ENCODE measurements at places on chromosomes 12 and 14. TPM values are rescaled to one million over a fixed set of nuclear protein-coding genes. Genes with fewer than 3 reads are reported as not detected.
A peak's percentile ranks its signal among the peaks of the same experiment; 100 is the strongest.

DNA sequence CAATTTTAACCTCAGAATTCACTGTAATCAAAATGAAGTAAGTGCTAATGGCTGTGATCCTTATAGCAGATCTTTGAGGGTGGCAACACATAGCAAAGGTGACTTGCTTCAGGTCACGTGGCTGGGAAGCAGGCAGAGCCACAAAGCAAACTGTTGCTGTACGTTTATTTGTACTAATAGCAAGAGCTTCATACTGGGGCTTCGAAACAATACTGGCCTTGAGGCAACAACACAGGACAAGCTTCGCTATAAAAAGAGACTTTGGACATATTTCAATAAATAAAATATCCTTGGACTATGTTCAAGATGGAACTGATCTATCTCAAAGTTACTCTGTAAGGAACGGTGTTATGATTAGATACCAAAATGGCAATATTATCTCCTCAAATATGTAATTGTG, 44.6 kb downstream of the MSRB3 start:
- no peaks in the 10 kb centered on the region for H3K27me3 ChIP-seq
- H3K4me3 ChIP-seq: no peak overlapping the region
- H3K4me1 ChIP-seq: no peaks in the 10 kb centered on the region

- no peaks in the 10 kb centered on the region for H3K4me1 ChIP-seq
- no peak overlapping the region for H3K27ac ChIP-seq
- no peak overlapping the region for H3K4me3 ChIP-seq
- H3K36me3 ChIP-seq: no peaks in the 10 kb centered on the region
Observed at GRCh38 chr12:76866151-76866567, 12.7 kb downstream of the CSRP2 start.

The MIP gene
- total RNA-seq: not detected

DNA sequence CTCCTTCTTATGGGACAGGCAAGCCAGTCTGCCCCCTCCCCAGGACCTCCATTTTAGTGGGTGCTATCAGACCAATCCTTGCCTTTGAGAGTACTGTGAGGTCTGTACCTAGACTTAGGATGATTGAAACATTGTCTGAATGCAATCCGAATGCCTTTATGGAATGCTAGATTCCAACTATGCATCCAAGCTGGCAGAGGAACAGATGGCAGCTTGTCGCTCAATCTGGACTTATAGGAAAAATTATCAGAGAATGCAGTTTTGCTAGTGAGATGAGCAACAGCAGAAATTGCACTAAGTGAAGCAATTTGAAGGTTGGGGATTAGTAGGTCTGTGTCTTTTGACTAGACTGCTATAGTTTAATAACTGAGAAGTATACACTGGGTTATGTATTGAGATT, 109.1 kb downstream of the DYRK2 start:
- H3K36me3 ChIP-seq: no peaks in the 10 kb centered on the region
- no peaks in the 10 kb centered on the region for H3K27me3 ChIP-seq
- H3K4me1 ChIP-seq: no peaks in the 10 kb centered on the region
- H3K27ac ChIP-seq: no peak overlapping the region
- no peak overlapping the region for H3K4me3 ChIP-seq
- DNase-seq: no peak

DNA sequence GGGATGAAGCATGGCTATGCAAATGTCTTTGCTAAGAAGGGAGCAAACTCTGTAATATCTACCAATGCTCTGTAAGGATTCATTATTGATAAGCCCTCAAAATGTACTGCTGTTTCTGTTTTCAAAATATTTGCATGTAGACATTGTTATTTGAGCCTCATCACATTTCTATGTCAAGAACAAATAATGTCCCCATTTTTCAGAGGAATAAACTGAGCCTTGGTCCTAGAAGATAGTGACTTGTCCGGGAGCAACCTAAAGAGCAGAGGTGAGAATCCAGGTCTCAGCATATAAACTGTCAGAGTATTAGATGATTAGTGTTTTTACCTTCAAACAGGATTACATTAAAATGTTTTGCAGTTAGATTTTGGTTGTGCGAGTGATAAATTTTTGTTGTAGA, 125.5 kb upstream of the SRRM4 start:
- no peaks in the 10 kb centered on the region for H3K27me3 ChIP-seq
- H3K27ac ChIP-seq: no peak overlapping the region
- DNase-seq: no peak
- H3K4me3 ChIP-seq: no peak overlapping the region
- H3K4me1 ChIP-seq: no peaks in the 10 kb centered on the region

The ABCC9 gene
- 5.0 TPM for total RNA-seq

The CARMIL3 gene
- 0.29 TPM for total RNA-seq

The TOMM20L gene
- total RNA-seq: not detected

The PSEN1 gene
- total RNA-seq: 76.4 TPM

The SDS gene
- 1.0 TPM for total RNA-seq

The FAM181A gene
- not detected for total RNA-seq

- H3K27me3 ChIP-seq: no peaks in the 10 kb centered on the region
- H3K27ac ChIP-seq: no peak overlapping the region
- H3K4me1 ChIP-seq: no peaks in the 10 kb centered on the region
- no peaks in the 10 kb centered on the region for H3K36me3 ChIP-seq
Observed at GRCh38 chr12:40577834-40578233, 114.4 kb upstream of the CNTN1 start.

DNA sequence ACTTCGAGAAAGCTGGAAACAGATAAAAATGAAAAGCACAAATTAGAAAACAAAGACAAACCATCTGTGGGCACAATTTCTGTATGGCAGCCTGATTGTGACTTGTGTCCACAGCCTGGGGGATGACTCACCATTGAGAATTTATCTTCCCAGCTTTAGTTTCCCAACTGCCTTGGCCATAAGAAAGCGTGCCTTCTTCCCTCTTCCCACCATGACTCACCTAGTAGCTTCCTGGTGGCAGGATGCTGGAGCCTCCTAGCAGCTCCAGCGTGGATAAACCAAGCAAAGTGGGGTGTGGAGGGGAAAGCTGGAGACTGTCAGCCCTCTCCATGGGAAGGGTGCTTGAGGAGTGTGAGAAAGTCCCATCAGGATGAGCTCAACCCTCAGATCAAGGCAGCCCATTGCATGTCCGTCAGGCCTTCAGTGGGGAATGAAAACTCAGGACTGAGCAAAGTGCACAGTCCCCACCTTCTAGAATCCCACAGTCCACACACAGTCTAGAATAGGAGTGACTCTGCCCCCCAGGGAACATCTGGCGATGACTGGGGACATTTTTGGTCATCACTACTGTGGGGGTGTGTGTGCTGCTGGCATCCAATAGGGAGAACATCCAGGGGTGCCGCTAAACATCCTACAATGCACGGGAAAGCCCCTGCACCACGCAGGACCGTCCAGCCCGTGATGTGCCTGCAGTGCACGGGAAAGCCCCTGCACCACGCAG, 22.4 kb upstream of the SERPINA6 start:
- no peaks in the 10 kb centered on the region for H3K27me3 ChIP-seq
- H3K36me3 ChIP-seq: no peaks in the 10 kb centered on the region
- no peak for DNase-seq

The ZFYVE21 gene
- 68.9 TPM for total RNA-seq

The PYGL gene
- 54.2 TPM for total RNA-seq

The OR4E2 gene
- total RNA-seq: not detected

DNA sequence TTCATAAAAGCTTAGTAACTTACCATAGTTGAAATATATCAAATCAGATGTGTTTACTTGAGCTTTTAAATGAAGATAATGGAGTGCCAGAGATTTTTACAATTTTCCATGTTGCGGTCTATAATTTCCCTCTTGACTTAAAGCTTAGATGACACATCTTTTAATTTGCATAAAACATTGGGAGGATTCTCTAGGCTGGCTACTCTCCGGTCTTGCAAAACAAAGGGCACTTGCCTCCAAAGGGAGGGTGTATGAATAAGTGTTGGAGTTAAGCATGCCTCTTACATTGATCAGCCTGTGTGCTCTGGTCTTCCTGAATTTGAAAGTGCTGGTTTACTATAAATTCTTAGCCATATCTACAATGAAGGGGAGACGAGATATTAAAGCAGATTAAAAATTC, 336.4 kb upstream of the NAV3 start:
- H3K36me3 ChIP-seq: no peaks in the 10 kb centered on the region
- H3K4me3 ChIP-seq: no peak overlapping the region
- no peak overlapping the region for H3K27ac ChIP-seq
- no peaks in the 10 kb centered on the region for H3K27me3 ChIP-seq

- H3K27ac ChIP-seq: no peak overlapping the region
- peak; percentile 75 for DNase-seq
- no peaks in the 10 kb centered on the region for H3K36me3 ChIP-seq
- no peak overlapping the region for H3K4me3 ChIP-seq
- peaks cover 18% of the 10 kb centered on the region for H3K4me1 ChIP-seq
- no peaks in the 10 kb centered on the region for H3K27me3 ChIP-seq
Observed at GRCh38 chr12:52867642-52868041, 18.8 kb upstream of the KRT78 start.

DNA sequence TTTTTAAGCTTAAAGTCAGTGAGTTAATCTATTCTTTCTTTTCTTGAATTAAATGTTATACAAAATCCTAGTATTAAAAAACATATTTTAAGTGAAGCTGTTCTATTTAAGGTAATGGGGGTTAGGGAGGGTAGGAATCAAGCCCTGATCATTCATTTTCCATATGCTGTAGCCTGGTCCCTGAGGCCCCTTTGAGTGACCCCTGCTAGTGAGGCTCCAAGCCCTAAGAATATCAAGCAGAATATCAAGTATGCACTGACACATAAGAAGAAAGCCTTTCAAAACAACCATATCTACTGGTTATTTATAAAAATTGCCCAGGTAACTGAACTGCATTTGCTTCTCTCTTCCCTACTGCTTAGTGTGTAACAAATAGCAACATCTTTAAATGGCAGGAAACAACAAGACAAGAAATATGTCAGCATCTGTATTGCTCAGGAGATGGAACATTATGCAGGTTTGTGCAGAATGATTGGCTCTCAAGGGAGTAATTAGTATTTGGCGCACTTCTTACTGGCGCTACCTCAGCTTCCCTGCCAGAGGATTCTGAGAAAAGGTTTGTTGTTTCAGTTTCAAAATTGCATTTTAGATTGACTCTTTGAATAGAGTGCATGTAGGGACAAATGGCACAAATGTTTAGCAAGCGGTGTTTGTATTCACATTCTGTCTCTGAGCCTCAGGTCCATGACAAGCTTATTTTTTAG, 223.0 kb downstream of the DUSP6 start:
- no peaks in the 10 kb centered on the region for H3K36me3 ChIP-seq
- H3K4me3 ChIP-seq: no peak overlapping the region
- no peaks in the 10 kb centered on the region for H3K27me3 ChIP-seq
- no peak for DNase-seq

DNA sequence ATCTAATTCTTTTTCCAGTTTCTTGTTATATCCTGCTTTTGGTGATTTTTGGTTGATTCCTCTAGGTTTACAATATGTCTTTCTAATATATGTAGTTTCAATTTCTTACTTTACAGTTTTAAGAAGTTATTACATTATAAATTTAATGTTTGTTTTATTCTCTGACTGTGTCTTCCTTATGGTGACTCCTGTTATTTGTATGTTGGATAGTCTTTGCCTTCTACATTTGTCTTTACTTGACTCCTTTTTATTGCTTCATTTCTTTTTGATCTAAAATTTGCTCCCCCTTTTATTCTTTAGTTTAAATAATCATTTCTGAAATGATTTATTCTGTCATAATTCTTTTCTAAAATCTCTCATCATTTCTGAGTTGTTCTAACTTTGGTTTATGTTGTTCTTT, 125.8 kb downstream of the CCDC91 start:
- no peak overlapping the region for H3K27ac ChIP-seq
- H3K36me3 ChIP-seq: no peaks in the 10 kb centered on the region
- no peak overlapping the region for H3K4me3 ChIP-seq
- no peaks in the 10 kb centered on the region for H3K4me1 ChIP-seq

DNA sequence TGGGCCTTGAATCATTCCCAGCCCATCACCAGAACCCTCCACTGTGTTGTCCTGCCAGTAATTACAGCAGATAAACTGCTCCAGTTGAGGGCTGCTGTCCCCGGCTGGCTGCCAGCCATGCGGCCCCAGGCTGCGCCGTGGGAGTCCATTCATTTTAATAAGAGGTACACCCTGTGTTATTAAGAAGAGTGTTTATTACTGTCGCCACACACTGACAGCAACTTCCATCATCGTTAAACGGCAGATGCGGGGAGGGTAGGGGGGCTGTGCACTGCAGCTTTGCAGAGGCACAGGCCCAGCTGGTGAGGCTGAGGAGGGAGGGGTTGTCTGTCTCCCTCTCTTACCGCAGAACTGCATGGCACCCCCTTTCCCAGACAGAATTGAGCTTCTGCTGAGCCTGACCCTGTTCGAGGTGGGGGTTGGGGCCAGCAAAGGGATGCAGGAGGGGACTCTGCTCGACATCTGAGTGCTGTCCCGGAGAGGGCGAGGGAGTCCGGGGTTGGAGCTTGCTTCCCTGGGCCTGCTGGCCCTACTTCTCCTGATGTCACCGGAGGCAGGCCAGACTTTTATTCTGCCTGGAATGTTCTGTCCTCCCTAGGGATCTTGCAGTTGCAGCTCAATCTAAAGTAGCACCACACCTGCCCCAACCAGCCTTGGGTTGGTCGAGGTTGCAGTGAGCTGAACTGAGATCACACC, 33.8 kb upstream of the GPATCH2L start:
- H3K27me3 ChIP-seq: no peaks in the 10 kb centered on the region
- no peaks in the 10 kb centered on the region for H3K36me3 ChIP-seq
- no peaks in the 10 kb centered on the region for H3K4me1 ChIP-seq
- H3K27ac ChIP-seq: no peak overlapping the region

The PTGR2 gene
- total RNA-seq: 8.8 TPM

The GRIP1 gene
- total RNA-seq: 3.7 TPM

GRCh38 chr12:109463756-109464155, 13.3 kb downstream of the KCTD10 start:
- no peak for DNase-seq
- H3K36me3 ChIP-seq: no peaks in the 10 kb centered on the region
- no peaks in the 10 kb centered on the region for H3K27me3 ChIP-seq
- H3K4me1 ChIP-seq: peaks cover 28% of the 10 kb centered on the region

The CCDC197 gene
- not detected for total RNA-seq

GRCh38 chr14:65604936-65605335, 192.4 kb downstream of the FUT8 start:
- DNase-seq: no peak
- H3K4me3 ChIP-seq: no peak overlapping the region

The GLIPR1L1 gene
- not detected for total RNA-seq

DNA sequence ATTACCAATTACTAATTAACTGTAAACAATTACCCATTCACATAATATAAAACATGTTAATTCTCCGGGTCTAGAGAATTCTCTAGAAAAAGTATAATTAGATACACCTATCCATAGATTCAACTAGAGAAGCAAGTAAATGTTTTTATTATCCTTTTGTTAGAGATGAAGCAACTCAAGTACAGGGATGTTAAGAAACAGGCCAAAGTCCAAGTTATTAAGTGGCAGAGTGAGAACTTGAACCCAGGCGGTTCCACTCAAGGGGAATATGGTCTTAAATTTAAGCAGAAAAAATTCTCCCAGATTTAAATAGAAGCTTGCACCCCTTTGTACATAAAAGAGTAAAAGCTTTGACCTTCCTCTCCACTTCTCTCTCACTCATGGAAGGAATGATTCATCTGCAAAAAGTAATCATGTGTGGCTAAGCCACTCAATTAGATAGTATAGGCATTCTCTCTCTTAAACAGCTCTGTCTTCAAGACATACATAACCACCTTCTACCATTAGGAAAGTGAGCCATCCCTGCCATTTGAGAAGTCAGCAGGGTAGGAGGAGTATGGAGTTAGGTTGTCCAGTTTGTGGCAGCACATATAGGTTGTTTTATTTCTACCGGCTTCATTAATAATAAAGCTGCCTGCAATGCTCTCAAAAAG, 34.1 kb downstream of the ERGIC2 start:
- no peaks in the 10 kb centered on the region for H3K4me1 ChIP-seq
- DNase-seq: no peak
- H3K36me3 ChIP-seq: no peaks in the 10 kb centered on the region
- H3K27ac ChIP-seq: no peak overlapping the region

- H3K4me1 ChIP-seq: no peaks in the 10 kb centered on the region
- no peak overlapping the region for H3K27ac ChIP-seq
- no peaks in the 10 kb centered on the region for H3K36me3 ChIP-seq
Observed at GRCh38 chr14:83085725-83086124, 1552.1 kb upstream of the SEL1L start.

All from colonic mucosa (tissue), 4 donors.